ENCODE measurements at places on chromosomes 3 and 15. TPM values are rescaled to one million over a fixed set of nuclear protein-coding genes. Genes with fewer than 3 reads are reported as not detected.

HYAL1 gene
- 7.6 TPM for polyA plus RNA-seq

MKRN2OS gene
- polyA plus RNA-seq = 2.4 TPM

SLC22A14 gene
- 0.99 TPM for polyA plus RNA-seq

SLC28A1 gene
- polyA plus RNA-seq = 9.4 TPM

FOXB1 gene
- 0.14 TPM for polyA plus RNA-seq

KY gene
- polyA plus RNA-seq = 1.7 TPM

B3GNT5 gene
- polyA plus RNA-seq = 22.7 TPM

ABI3BP gene
- polyA plus RNA-seq = 31.9 TPM

GADL1 gene
- polyA plus RNA-seq = 2.2 TPM

HRH1 gene
- 1.7 TPM for polyA plus RNA-seq

LIPH gene
- polyA plus RNA-seq = 1.4 TPM

CHRNA7 gene
- polyA plus RNA-seq = 31.3 TPM

RBP2 gene
- polyA plus RNA-seq = 0.52 TPM

CCR8 gene
- not detected for polyA plus RNA-seq

ZNF774 gene
- 4.7 TPM for polyA plus RNA-seq

IL20RB gene
- 0.54 TPM for polyA plus RNA-seq

MAP6D1 gene
- 1.3 TPM for polyA plus RNA-seq

SOX2 gene
- 1.0 TPM for polyA plus RNA-seq

PDZRN3 gene
- polyA plus RNA-seq = 35.6 TPM

KLHL40 gene
- polyA plus RNA-seq = not detected

SCAANT1 gene
- polyA plus RNA-seq = 1.8 TPM

SLC24A5 gene
- polyA plus RNA-seq = 0.54 TPM

PLOD2 gene
- 123 TPM for polyA plus RNA-seq

PSTPIP1 gene
- 0.59 TPM for polyA plus RNA-seq

TM4SF4 gene
- polyA plus RNA-seq = 2.6 TPM
